ENCODE measurements at places on chromosomes 12 and 14.
A peak's percentile ranks its signal among the peaks of the same experiment; 100 is the strongest.

DNA sequence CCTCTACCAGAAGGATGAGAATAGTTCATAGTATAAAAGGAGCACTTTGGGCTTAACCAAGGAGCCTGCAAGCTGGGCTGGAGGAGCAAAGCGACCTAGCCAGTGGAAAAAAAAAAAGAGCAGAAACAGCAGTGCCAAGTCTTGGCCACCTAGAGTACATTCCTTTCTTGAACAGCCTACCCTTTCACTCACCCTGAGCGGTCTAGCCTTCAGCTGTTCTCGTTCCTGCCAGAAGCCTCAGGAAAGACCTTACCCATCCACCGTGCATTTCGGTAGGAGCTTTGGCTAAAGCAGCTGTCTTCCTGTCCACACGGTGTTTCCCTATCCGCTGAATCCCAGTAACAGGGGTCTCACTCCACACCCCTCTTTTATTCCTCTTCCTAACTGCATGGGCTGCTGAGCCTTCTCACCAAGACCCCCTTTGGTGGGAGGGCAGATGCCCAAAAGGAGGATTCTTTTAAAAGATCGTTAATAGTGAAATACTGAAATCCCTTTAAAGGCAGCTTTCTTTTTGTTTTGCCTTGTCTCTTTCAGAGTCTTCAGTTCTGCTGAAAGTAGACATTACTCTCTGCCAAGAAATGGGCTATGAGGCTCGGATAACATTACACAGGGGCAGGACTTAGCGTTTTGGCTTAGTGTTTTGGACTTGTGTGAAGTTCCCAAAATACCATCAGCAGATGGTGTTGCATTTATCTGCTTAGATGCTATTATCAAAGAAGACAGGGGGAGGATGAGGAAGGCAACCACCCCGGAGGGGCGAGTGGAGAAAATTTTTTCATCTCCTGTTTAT is 88.5 kb upstream of the METAP2 start:
- peak; percentile 69 for DNase-seq
- H3K36me3 ChIP-seq: no peaks in the 10 kb centered on the region
- H3K4me3 ChIP-seq: peak overlapping the region; percentile 50
- no peaks in the 10 kb centered on the region for H3K4me1 ChIP-seq

GRCh38 chr12:114063435-114063834 is 97.3 kb upstream of the RBM19 start:
- no peaks in the 10 kb centered on the region for H3K4me1 ChIP-seq
- no peak overlapping the region for H3K4me3 ChIP-seq
- no peaks in the 10 kb centered on the region for H3K27me3 ChIP-seq
- no peaks in the 10 kb centered on the region for H3K36me3 ChIP-seq
- DNase-seq: no peak
- no peak overlapping the region for H3K27ac ChIP-seq

- peak overlapping the region; percentile 84 for H3K27ac ChIP-seq
- peak overlapping the region; percentile 6 for H3K4me3 ChIP-seq
- no peak for DNase-seq
- H3K27me3 ChIP-seq: no peaks in the 10 kb centered on the region
Observed at GRCh38 chr14:54711812-54712464, 145.0 kb downstream of the SAMD4A start.

DNA sequence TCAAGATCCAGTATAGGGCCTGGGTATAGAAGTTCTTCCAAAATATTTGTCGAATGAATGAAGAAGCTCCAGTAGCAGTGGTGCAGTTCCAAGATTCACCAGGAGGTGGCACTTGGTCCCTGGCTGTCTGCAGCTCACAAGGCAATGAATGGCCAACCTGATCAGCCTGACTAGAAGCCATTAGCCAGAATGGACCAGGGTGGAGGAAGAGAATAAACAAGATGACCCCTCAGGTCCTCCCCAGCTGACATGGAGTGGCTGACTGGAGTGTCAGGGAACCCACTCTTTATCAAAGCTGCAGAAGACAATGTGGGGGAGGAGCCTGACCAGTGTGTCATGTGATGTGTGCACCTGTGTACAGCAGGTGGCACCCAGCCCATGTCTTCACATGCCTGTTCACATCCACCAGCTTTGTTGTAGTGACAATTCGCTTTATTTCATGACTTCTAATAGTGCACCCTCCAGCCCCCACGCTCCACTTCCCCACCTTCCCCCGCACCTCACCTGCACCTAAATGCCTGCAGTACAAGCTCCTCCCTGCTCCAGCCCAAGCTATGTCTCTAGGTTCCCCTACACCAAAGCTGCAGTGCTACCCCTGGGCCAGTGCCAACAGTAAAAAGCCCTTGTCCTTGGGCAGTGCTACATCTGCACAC is 3.0 kb downstream of the LTBP2 start:
- peak overlapping the region; percentile 67 for H3K27ac ChIP-seq
- no peaks in the 10 kb centered on the region for H3K27me3 ChIP-seq
- peak; percentile 92 for DNase-seq
- no peaks in the 10 kb centered on the region for H3K4me1 ChIP-seq
- H3K36me3 ChIP-seq: no peaks in the 10 kb centered on the region
- H3K4me3 ChIP-seq: peak overlapping the region; percentile 60

GRCh38 chr14:89292579-89293313 is 124.3 kb downstream of the FOXN3 start:
- no peaks in the 10 kb centered on the region for H3K27me3 ChIP-seq
- H3K4me1 ChIP-seq: no peaks in the 10 kb centered on the region
- peak; percentile 48 for DNase-seq
- H3K4me3 ChIP-seq: no peak overlapping the region
- no peak overlapping the region for H3K27ac ChIP-seq

DNA sequence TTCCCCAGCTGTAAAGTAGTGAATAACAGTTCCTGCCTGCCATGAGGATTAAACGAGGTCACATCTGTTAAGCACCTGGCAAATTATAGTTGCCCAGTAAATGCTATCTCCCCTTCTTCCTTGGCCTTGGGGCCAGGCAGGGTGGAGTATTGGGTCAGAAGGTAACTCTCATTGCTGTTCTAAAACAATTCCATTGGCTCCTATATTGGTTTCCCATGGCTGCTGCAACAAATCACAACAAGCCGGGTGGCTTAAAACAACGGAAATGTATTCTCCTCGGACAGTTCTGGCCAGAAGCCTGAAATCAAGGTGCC is 31.9 kb downstream of the MMAB start:
- H3K27me3 ChIP-seq: no peaks in the 10 kb centered on the region
- H3K36me3 ChIP-seq: peaks cover 41% of the 10 kb centered on the region
- H3K4me3 ChIP-seq: no peak overlapping the region

DNA sequence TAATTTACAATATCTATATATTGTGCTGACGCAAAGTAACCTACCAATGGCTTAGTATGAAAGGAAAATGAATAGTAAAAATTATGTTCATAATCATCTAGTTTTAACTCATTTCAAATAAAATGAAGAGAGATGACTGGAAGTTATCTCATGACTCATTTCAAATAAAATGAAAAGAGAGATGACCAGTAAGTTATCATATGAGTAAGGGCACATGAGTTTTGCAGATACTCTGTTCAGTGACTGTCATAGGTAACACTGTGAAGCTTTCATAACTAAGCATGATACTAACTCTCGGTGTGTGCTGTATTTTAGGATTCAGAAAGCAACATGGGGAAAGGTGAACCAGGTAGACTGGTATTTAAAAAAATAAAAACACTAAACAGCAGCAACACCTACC is 364.5 kb upstream of the DIO2 start:
- no peaks in the 10 kb centered on the region for H3K4me1 ChIP-seq
- H3K36me3 ChIP-seq: no peaks in the 10 kb centered on the region
- H3K4me3 ChIP-seq: no peak overlapping the region
- no peaks in the 10 kb centered on the region for H3K27me3 ChIP-seq
- H3K27ac ChIP-seq: no peak overlapping the region
- no peak for DNase-seq

GRCh38 chr14:22477569-22478194 is 111.3 kb downstream of the DAD1 start:
- no peak for DNase-seq
- no peaks in the 10 kb centered on the region for H3K36me3 ChIP-seq
- no peak overlapping the region for H3K4me3 ChIP-seq
- no peak overlapping the region for H3K27ac ChIP-seq
- H3K27me3 ChIP-seq: no peaks in the 10 kb centered on the region

DNA sequence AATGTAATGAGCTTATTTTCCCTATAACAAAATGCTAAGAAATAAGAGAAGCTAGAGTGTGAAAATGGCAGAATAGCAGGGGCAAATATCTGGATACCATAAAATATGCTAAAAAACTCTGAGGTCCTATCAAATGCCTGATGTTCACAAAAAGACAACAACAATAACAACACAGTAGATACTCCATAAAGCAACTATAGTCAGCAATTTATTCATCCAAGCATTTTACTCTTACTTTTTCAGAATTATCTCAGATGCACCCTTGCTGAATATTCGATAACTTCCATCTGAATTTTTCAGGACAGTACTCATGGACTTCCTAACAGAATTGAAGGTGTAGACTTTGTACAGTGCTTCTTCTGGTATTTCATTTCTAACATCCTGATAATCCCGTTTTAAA is 88.9 kb downstream of the ATP2B1 start:
- peaks cover 8% of the 10 kb centered on the region for H3K36me3 ChIP-seq
- no peak overlapping the region for H3K4me3 ChIP-seq
- H3K27me3 ChIP-seq: no peaks in the 10 kb centered on the region
- H3K27ac ChIP-seq: no peak overlapping the region
- no peaks in the 10 kb centered on the region for H3K4me1 ChIP-seq

DNA sequence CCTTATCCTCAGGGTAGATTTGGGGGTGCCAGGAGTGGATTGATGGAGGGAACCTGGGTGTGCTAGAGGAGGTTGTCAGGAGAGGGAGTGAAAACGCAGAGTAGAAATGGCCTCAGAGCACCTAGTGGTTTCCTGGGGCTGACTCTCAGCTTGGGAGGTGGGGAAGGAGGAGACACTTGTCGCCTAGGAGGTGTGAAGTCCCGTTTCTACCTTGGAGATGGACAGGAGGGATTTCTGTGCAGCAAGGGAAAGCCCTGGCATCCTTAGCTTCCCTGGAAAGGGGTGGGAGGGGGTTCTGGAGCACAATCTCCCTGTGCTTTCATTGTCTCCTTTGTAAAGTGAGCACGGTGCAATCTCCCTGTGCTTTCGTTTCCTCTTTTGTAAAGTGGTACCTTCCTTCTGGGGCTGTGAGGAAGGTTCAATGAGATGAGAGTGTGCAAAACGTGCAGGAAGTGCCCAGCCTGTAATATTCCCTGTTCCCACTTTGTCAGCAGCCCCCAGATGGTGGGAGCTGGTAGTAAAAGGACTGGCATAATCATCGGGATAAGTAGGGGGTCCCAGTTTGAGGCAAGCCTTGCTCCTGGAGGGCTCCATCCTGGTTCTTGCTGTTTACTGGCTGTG is 1.6 kb downstream of the OAS3 start:
- H3K27me3 ChIP-seq: no peaks in the 10 kb centered on the region
- H3K27ac ChIP-seq: no peak overlapping the region
- H3K36me3 ChIP-seq: no peaks in the 10 kb centered on the region
- no peak overlapping the region for H3K4me3 ChIP-seq
- no peak for DNase-seq

DNA sequence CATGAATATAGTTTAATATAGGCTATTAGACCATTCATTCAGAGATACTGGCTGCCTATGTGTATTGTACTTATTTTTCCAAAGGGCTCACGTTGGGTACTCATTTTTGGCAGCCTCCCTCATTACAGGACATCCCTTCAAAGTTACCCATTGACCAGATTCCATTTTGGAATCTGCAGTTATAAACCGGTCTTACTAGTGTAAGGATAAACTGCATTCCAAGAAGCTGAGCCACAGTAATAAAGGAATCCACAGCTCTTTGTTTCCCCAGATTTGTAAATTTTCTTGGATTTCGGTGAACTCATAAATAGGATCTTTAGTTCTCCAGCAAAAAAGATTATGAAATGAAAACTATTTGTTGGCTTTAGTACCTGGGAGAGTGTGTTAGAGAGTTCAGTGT is 18.9 kb upstream of the CFL2 start:
- no peak for DNase-seq
- H3K4me3 ChIP-seq: no peak overlapping the region
- no peaks in the 10 kb centered on the region for H3K36me3 ChIP-seq
- H3K4me1 ChIP-seq: no peaks in the 10 kb centered on the region
